ENCODE measurements at places on chromosomes 2 and 18.
A peak's percentile ranks its signal among the peaks of the same experiment; 100 is the strongest.

- DNase-seq: no peak
Measured at GRCh38 chr2:164512871-164513270, 108.4 kb downstream of the GRB14 start.

DNA sequence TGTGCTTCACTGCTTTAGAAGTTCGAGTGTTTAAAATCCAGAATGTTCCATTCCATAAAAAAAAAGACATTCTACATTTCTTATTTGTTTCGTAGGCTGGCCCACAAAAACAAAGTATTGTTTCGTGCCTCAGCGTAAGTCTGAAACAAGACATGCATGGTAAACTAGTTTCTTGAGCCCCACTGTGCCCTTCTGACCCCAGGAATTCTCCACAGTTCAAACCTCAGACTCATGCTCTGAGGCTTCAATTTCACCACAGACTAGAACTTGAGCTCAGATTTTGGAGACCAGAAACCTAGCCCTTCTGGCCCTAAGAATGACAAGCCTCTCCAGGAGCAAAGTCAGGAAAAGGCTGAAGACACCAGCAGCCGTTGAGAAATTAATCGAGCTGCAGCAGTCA is 151.5 kb downstream of the SLC8A1 start:
- DNase-seq: no peak

DNA sequence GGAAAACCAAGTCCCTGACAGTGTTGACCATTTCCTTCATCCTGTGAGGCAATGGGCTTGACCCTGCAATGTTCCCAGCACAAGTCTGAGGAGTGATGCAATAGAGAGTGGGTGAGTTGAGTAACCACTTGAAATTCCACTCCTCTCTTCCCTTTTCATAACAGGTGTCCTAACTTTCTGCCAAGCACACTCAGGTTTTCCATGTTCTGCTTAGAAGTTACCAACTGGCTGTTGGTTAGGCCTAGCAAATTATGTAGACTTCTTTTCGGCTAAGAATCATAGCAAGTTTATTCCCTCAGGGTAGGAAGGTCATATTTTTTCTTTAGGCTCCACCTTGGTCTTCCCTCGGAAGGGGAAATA is 11.5 kb downstream of the GNLY start:
- DNase-seq: no peak

GRCh38 chr18:2847317-2848246 is 776 bp downstream of the EMILIN2 start:
- DNase-seq: no peak

DNA sequence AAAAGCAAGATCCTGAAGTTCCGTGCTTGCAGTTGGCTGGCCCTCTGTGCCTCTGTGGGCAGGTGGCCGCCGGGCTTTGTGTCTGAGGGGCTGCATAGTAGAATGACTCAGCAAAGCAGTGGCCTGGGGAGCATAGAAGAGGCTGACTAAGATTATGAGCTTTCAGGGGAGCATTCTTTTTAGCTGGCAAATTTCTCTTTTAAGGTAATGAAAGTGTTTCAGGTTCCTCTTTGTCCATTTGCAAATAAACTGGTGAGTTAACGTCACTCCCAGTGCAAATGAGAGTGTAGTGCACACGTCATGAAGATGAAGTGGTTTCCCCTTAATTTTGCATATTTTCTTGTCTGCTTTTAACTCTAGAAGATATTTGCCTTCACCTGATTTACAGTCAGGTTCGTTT is 98.6 kb downstream of the BCL2L11 start:
- DNase-seq: peak; percentile 52

DNA sequence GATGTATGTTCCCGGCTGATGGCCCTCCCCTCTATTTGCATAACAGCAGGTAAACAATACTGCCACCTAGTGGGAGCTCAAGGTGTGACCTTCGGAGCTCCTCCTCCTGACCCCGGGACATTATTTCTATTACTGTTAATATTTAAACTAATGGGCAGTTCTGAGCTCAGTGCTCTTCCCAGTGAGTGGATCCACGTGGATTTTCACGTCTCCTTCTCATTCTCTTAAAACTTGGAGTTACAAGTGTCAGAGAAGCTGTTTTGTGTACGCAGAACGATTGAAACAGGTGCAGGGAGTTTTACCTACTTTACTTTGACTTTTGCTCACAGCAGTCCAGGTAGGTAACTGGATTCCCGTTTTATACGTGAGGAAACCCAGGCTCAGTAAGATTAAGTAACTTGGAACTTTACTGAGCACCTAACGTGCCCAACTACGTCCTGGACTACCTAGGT is 127.3 kb downstream of the PRKCE start:
- DNase-seq: no peak

DNA sequence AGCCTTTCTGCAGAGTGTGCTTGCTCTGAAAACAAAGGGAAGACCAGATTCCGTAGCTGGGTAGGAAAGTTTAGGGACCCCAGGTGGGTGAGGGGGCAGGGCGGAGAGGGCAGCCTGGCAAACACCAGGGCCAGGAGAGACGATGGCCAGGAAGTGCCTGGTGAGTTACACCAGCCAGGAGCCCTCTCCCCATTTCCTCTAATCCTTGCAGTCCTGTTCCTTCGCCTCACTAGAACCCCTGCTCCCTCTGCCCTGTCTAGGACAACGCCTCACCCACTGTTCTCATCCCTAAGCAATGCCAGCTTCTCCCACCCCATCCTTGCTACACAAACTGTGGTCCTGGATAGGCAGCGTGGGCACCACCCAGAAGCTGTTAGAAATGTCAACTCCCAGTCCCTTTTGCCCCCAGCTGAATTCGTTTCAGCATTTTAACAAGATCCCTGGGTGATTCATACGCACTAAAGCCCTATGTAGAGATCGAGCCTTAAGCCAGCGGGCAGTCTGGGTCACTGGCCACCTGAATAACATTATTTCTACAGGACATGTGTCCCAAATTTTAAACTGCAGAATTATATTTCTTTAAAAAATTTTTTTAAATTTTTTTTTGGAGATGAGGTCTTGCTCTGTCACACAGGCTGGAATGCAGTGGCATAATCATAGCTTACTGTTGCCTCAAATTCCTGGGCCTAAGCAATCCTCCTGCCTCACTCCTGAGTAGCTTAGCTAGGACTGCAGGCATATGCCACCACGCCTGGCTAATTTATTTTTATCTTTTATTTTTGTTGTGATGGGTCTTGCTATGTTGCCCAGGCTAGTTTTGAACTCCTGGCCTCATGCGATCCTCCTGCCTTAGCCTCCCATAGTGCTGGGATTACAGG is 10.9 kb downstream of the WIPF1 start:
- DNase-seq: no peak

GRCh38 chr2:104045071-104045470 is 808.8 kb upstream of the POU3F3 start:
- no peak for DNase-seq

DNA sequence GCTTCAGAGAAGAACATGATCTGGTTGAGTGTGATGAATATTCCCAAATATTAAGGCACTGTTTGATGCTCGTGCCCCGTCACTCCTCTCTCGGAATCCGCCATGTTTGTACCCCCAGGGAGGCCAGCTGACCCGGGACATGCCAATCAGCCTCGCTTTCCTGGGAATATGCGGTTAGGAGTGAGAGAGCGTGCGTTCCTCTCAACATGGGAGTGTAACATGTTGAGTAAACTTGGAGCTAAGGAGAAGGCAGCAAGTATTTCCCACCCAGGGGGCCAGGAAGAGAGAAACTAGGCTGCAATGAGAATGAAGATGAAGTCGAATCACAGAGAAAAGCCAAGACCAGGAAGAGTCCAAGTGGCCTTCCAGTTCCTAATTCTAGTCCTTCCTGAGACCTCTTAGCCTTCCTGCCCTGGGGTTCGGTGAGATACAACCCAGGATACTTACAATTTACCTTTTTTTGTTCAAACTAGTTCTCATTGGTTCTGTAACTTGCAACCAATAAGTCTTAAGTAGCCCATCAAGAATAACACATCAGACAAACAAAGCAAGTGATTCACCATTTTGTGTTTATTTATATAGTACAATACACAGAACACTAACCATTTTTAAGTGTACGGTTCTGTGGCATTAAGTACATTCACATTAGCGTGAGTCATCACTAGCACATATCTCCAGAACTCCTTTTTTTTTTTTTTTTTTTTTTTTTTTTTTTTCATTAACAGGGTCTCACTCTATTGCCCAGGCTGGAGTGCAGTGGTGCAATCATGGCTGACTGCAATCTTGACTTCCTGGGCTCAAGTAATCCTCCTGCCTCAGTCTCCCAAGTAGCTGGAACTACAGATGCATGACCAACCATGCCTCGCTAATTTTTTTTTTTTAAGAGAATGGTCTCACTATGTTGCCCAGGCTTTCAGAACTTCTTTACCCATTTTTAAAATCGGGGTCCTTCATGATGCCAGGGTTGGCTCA is 36.4 kb upstream of the SLC1A4 start:
- DNase-seq: no peak

DNA sequence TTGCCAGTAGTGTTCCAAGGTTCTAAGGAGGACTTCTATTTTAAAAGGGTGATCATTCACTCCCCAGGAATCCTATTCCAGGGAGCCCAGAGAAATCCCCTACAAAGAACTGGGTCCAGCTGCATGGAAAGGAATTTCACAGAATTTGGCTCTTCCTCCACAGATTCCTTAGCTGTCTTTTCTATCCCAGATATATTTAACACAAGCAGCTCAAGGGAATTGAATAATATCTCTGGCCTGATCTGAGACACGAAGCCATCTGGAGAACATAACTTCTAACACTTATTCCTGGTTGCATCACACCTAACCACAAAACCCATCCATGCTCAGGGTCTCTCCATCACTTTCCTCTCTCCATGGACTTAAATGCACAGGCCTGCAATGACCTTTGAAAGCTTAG is 306.7 kb upstream of the ACVR2A start:
- no peak for DNase-seq

GRCh38 chr2:120587997-120588336 is 147.7 kb upstream of the GLI2 start:
- DNase-seq: no peak

DNA sequence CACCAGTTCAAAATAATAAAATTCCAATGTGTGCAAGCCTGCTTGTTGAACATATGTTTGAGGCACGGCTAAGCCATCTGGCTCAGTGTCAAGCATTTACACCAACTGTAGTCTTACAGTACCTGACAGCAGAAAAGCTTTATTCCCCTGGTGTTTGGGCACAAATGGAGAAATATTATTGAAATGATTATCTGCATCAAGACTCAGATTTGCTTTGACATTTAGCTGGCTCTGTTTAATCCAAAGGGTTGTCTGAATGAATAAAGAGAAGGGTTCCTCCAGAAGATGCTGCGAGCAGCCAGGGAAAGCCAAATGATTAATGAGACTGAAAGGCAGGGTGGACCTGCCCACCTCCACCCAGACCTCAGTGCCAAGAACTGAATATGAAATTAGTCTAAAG is 393.2 kb upstream of the GALNT5 start:
- DNase-seq: no peak

DNA sequence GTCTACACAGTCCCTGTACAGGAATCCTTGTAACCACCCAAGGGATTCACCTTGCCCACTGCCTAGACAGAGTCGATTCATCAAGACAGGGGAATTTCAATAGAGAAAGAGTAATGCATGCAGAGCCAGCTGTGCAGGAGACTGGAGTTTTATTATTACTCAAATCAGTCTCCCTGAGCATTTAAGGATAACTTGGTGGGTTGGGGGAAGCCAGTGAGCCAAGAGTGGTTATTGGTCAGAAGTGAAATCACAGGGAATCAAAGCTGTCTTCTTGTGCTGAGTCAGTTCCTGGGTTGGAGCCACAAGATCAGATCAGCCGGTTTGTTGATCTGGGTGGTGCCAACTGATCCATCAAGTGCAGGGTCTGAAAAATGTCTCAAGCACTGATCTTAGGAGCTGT is 17.8 kb upstream of the FAM98A start:
- no peak for DNase-seq

All from NCI-H526 (cell line).